SK-N-SH (cell line): ENCODE measurements at places on chromosomes 4 and X. TPM values are rescaled to one million over a fixed set of nuclear protein-coding genes. Genes with fewer than 3 reads are reported as not detected.

POU3F4 gene
- polyA plus RNA-seq, result not detected in 2 replicates

FRMD7 gene
- not detected in 2 replicates for polyA plus RNA-seq

RAB40AL gene
- 0.41 and 0.67 TPM in 2 replicates for polyA plus RNA-seq

DNA sequence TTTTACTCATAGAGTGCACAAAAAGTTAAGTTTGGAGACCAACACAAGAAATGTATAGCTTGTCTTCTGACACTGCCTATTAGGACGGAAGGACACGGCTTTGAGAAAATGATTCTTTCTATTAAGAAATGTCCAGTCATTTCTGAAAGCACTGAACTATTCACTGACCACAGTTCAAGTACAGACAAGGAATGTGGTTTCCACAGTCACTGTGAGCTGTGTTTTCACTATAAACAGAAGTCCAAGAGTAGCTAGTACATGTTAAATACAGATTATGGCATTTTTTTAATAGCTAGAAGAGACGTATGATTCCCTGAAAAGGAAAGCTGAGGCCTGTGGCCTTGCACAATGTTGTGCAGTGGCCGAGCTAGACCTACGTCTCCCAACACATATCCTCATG is 115.1 kb upstream of the GPM6A start:
- H3K36me3 ChIP-seq, result no peaks in the 10 kb centered on the region
- H3K27ac ChIP-seq, result no peak overlapping the region
- H3K4me1 ChIP-seq, result no peaks in the 10 kb centered on the region

- no peak overlapping the region for H3K27ac ChIP-seq
- no peaks in the 10 kb centered on the region for H3K36me3 ChIP-seq
- no peaks in the 10 kb centered on the region for H3K4me1 ChIP-seq
- no peak for DNase-seq
Observed at GRCh38 chr4:157050561-157050960, 25.4 kb upstream of the GLRB start.

DNA sequence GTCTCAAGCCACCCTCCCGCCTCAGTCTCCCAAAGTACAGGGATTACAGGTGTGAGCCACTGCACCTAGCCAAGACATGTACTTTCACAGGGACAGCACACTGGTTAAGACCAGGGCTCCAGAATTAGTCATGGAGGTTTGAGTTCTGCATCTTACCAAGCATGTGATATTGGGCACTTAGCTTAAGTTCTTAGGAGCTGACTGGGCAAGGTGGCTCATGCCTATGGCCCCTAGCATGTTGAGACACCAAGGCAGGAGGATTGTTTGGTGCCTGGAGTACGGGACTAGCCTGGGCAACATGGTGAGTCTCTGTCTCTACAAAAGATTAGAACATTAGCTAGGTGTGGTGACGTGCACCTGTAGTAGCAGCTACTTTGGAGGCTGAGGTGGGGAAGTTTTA is 2.6 kb upstream of the TMEM192 start:
- H3K27ac ChIP-seq, result no peak overlapping the region
- peaks cover 2% of the 10 kb centered on the region for H3K4me1 ChIP-seq
- H3K4me3 ChIP-seq, result no peak overlapping the region
